ENCODE measurements at places on chromosomes 1 and 21.
A peak's percentile ranks its signal among the peaks of the same experiment; 100 is the strongest.

GRCh38 chr1:67609577-67610341, 75.2 kb upstream of the GADD45A start:
- DNase-seq, result no peak

- no peak for DNase-seq
Observed at GRCh38 chr1:22711071-22711470, 432 bp downstream of the EPHB2 start.

DNA sequence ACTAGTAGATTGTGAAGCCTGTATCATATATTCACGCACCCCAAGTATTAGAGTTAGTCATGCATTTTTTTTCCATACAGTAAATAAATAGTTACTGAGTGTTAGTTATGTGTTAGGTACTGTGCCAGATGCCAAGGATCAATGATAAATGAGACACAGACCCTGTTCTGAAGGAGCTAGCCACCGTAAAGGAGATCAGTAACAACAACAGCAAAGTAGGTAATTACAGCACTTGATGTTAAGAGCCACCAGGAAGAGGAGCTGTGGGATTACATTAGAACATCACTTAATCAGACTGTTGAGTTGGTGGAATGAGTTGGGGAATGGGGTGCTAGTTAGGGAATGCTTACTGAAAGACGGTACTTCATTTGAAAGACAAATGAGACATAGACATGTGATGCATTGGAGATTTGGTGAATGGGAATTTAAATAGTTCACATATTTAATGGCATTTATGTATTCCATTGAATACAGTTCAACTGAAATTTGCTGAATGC, 21.0 kb downstream of the PRKAA2 start:
- no peak for DNase-seq

DNA sequence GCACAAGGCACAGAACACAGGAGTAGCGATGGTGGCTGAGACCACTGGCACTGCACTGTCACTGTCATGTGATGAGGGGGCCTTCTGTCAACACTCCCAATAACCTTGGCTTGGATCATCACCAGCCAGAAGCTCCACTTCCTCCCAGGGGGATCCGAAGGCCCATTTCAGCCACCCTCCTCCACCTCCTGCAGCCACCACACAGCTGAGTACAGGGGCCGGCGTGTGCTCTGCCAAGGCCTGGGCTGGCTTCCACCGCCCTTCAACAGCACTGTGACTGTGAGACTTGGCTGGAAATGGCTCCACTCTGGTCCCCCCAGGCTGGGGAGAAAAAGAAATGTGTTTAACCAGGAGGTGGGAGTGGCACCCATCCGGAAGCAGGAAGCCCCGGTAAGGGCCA, 9.9 kb upstream of the NADK start:
- no peak for DNase-seq

DNA sequence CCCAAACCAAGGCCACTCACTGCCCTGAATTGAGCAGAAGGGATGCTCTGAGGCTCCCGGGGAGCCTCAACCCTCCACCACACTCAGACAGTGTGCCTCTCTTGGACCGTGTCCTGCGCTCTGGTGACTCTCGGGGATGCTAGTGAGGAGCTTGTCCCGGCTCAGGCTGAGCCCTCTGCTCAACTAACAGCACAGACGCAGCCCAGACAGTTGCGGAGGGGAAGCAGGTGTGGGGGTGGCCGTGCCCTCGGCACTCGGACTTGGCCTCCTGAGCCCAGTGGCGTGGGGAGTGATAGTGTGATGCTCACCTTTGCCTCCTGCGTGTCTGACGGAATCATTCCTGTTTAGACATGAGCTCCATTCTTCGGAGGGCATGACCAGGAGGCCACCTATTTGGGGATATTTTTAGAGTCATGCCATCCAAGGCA, 15.4 kb upstream of the SLC19A1 start:
- no peak for DNase-seq

DNA sequence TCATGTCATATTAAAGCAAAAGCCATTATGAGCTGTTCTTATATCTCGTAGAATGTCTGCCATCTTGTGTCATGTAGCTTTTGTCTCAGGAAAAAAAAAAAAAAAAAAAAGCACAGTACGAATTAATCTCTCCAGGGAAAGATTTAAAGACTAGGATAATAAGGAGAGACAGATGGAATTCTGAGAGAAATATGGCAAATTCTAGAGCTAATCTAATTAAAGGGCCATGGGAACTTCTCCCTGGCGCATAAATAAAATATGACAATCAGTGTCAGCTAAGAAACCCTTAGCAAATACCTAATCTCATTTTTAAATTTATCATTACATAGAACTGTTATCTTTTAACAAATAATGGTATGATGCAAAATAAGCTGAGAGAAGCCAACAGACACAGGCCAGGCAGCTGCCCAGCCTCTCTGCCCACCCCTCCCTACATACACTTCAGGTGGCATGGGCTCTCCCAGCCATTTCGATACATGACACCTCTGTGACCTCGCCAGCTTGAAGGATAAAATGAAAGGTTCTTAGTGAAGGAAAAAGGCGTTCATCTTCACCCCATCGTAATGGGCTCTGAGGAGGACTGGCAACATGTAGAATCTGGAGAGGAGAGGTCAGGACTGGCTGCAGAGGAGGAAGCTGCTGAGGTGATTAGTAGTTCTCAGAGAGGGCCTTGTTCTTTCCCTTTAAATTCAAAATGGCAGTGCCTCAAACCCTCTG, 39.8 kb downstream of the DISC1 start:
- DNase-seq, result no peak

DNA sequence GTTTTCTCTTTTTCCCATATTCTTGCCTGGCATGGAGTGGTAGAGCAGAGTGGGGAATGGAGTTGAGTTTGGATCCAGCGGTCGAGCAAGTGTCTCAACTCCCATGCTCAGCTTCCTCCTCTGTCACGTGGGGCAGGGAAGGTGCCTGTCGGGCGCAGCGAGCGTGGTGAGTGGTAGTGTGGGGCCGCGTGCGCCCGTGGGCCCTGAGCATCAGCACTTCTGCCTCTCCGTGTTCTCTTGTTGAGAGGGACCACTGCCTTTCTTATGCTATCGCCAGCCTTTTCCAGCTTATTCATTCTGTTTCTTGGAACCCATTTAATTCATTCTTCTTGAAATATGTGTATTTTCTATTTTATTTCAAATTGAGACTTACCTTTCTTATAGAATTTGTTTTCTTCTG, 65.1 kb downstream of the ADARB1 start:
- no peak for DNase-seq

GRCh38 chr1:234610061-234610665, at the start of gene IRF2BP2:
Gene IRF2BP2, minus strand, starts transcription at chr1:234610178. Its CDS starts 684 bp downstream, at chr1:234609494.
- peak; percentile 66 for DNase-seq

DNA sequence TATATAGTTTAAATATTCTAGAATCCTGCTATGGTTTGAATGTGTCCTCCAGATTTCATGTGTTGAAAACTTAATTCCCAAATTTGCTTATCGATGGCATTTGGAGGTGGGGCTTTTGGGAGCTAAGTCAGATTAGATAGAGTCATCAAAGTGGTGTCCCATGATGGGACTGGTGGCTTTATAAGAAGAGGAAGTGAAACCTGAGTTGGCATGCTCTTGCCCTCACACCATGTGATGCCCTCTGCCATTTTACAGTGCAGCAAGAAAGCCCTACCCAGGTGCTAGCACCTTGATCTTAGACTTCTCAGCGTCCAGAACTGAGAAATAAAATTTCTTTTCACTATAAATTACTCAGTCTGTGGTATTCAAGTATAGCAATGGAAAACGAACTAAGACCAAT, 111.3 kb downstream of the TGFB2 start:
- DNase-seq, result no peak

GRCh38 chr1:102098536-102098935, 101.8 kb upstream of the OLFM3 start:
- DNase-seq, result no peak

DNA sequence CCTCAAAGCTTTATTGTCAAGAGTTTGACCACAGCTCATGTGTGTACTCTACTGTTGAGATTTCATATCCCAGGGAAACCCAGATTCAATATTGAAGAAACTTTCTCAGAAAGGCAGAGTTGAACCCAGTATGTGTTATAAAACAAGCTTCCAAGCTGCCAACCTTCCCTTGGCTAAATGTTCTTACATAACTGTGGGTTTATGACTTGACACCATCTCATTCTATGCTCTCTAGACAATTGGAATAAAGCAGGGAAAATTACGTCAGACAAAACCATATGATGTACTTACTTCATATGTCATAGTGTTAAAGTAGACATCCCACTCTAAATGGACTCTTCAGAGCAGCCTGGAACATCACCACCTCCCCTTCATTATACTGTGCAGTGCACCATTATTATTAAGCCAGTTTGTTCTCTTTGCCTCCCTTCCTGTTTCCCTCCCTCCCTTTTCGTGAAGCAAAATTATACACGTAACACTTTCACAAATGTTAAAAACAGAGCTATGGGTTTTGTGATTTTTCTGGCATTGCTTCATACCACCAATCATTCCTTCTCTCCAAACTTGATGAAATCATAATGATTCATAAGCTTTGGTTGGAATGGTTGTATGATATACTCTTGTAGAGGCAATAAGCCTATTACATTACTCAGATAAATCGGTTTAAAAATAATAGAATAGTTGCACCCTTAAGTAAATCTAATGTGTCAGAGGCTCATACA, 507.2 kb downstream of the LTN1 start:
- DNase-seq, result no peak

DNA sequence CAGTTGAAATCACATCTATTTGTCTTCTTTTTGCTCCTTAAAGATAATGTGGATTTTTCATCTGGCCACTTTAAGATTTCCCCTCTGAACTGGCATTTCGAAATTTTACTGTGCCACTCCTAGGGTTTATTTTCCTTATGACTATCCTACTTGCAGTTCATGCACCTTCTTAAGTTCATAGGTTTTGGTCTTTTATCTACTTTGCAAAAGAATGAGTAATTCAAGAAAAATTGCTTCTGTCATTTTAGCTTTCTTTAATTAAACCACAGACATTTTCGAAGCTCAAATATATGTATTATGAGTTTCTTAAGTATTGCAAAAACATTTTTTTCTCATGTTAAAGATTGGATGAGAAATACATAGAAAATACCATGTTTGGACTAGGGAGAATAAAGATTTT, 1244.8 kb upstream of the TMPRSS15 start:
- DNase-seq, result no peak

GRCh38 chr1:152873495-152873894, 4.6 kb upstream of the SMCP start:
- no peak for DNase-seq

DNA sequence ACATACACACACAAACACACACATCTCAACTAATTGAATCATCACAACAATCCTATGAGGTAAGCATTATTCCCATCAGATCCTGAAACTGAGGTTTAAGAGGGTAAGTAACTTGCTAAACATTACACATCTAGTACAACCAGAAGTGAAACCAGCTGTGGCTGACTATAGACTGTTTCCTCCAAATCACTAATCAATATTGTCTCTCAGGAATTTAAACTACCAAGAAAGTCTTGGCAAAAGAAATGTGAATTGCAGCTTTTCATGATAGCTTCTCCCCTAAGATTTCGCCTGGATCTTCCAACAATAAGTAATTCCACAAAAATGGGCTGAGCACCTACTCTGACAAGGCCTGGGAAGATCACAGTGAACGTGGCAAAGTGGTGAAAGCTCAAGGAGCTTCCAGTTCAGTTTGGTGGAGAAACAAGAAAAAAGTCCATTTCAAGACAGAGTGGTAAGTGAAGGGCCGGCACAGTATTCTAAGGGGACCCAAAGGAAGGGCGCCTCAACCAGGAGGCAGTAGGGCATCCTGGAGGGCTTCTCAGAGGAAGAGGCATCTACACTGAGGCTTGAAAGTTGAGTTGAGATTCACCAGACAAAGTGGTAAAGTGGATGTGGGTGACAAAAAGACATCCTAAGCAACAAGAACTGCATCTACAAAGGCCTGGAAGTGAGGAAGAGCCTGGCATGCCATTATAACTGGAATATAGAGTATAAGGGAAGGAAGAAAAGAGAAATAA, 22.1 kb downstream of the LRRC52 start:
- DNase-seq, result no peak

DNA sequence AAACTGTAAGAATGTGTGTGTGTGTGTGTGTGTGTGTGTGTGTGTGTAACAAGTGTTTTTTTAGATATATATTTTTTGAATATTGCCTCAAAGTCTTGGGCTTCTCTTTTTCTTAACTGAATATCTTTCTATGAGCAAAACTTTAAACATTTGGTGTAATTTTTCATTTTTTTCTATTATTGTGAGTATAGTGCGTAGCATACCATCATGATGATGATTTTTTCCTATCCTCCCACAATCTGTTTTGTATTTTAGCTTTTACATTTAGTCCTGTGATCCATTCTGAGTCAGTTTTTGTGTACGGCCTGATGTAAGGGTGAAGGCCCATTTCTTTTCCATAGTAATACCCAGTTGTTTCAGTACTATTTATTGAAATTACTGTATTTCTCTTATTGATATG, 680.6 kb downstream of the TTLL7 start:
- DNase-seq, result no peak

DNA sequence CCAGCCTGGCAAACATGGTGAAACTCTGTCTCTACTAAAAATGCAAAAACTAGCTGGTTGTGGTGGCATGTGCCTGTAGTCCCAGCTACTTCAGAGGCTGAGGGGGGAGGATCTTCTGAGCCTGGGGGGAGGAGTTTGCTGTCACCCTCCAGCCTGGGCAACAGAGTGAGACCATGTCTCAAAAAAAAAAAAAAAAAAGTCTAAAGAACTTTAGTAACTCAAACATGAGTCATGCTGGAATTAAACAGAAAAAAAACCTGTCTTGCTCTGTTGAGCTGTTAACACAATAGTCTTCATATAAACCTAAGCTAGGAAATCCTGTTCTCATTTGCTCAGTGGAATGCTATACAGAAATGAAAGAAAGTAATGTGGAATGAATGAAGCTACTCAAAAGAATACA, 16.7 kb upstream of the DISP1 start:
- no peak for DNase-seq

GRCh38 chr1:21823980-21824702, 12.1 kb downstream of the LDLRAD2 start:
- no peak for DNase-seq

- peak; percentile 8 for DNase-seq
Observed at GRCh38 chr1:25065795-25066238, 135.7 kb upstream of the RUNX3 start.

DNA sequence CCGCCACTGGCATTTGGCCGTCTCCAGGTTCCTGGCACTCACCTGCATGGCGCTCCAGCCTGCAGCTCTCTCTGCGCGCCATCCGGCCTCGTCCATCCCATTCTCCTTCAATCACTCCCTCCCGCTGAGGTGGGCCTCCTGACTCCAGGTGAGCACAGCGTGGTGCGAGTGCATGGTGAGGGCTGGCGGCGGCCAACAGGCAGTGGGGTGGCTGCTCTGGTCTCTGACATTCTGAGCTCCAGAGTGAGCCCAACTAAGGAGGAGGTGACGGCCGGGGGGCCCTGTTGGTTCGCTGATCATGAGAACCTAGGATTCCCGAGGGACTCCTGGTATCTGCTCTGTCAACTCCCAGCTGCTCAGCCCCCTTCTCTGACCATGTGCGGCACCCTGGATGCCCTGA, 130.4 kb downstream of the AJAP1 start:
- DNase-seq, result no peak

DNA sequence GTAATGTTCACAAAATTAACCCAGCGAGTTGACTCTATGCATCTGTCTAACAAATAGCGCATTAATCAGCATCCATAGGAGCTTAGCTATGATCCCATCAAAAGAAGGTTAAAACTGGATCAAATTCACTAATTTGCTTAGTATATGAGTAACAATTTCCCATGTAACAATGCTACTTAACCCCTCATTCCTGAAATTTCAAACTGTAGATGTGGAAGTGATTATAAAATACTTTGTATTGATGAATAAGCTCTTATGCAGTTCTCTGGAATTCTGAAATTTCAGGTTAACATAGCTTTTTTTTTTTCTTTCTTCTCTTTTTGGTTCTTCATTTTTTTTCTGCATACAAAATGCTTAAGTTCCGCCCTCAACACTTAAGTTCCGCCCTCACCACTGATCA, 1272.7 kb downstream of the KCNT2 start:
- DNase-seq, result no peak

All from effector CD4-positive, alpha-beta T cell (primary cell).